ENCODE measurements at places on chromosomes 12 and 14.

GRCh38 chr14:57846596-57846995 lies 19.3 kb downstream of the SLC35F4 start:
- no peak for DNase-seq

- DNase-seq = no peak
These were observed 312.0 kb downstream of the KCNC2 start for GRCh38 chr12:74897425-74898211.

GRCh38 chr14:39431416-39432178 lies 636 bp downstream of the FBXO33 start:
- DNase-seq = peak; percentile 20

GRCh38 chr12:68190301-68190700 lies 30.8 kb upstream of the IFNG start:
- no peak for DNase-seq

GRCh38 chr14:62778310-62778709 lies 266.9 kb downstream of the KCNH5 start:
- no peak for DNase-seq

- DNase-seq = no peak
These were observed 614.8 kb downstream of the DIO2 start for GRCh38 chr14:79596551-79596950.

- DNase-seq = no peak
These were observed at the start of gene LGALS3 for GRCh38 chr14:55129086-55129427. LGALS3 (plus strand) TSS chr14:55129252; CDS start chr14:55137374, 8,122 bp downstream.

DNA sequence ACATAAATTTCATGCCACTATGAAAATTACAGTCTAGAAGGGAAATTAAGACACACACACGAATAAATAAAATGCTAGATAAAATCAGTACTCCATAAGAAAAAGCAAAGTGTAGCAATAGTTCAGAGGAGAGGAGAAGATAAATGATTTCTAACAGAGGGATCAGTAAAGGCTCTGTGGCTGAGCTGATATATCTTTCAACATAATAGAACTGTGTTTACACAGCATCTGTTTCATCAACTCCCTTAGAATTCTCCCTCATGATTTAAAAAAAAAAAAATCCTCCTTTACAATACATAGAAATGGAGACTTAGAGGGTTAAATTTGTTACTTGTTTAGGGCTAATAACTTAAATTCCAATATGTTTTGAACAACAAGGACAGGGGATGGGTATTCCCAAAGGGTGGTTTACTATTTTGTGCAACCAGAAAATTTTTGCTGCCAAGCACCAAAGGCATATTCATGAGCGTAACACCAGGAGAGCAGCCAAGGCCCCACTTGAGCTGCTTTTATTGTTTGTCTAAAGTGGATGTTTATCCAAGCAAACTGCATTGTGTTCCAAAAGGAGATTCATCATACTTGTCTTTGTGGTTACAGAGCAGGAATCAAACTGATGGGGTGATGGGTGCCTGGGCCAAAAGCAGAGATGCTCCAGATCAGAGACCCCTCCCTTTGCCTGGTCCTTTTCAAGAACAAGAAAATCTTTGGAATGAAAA lies 162.7 kb downstream of the BMP4 start:
- DNase-seq = no peak
